ENCODE measurements at places on chromosomes 13 and 19.

- no peak for DNase-seq
Measured at GRCh38 chr19:56678205-56678604, 6.6 kb upstream of the ZNF835 start.

DNA sequence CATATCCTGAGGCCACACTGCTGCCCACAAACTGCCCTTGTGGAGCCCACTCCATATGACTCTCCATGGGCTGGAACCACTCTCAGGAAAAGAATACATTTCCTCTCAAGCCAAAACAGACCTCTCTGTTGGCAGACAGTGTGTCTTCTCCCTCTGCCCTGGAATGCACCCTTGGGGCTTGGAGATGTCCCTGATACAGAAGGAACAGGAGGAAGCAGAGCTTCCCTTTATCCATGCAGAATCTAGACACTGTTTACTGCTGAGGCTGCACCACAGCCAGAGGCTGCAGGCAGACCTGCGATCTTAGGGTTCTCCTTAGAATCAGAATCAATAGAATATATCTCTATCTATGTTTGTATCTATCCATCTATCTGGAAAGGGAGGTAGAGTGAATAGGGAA lies 26.8 kb upstream of the CYP4F8 start:
- DNase-seq, result no peak

DNA sequence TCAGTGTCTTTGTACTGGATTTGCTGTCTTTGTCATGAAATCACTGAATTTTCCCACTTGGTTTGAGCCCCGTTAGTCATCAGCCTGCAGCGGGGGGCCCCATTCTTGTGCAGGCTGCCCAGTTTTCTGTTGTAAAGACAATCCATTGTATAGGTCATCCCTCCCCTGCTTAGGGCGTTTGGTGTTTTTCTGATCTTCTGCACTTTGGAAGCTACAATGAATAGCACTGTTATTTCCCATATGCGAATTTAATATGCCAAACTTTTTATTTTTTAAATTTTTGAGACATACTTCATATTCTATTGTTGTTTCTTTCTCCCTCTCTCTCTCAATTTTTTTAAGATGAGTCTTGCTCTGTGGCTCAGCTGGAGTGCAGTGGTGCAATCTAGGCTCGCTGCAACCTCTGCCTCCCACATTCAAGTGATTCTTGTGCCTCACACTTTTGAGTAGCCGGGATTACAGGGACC lies 9.0 kb downstream of the SLC27A1 start:
- no peak for DNase-seq

DNA sequence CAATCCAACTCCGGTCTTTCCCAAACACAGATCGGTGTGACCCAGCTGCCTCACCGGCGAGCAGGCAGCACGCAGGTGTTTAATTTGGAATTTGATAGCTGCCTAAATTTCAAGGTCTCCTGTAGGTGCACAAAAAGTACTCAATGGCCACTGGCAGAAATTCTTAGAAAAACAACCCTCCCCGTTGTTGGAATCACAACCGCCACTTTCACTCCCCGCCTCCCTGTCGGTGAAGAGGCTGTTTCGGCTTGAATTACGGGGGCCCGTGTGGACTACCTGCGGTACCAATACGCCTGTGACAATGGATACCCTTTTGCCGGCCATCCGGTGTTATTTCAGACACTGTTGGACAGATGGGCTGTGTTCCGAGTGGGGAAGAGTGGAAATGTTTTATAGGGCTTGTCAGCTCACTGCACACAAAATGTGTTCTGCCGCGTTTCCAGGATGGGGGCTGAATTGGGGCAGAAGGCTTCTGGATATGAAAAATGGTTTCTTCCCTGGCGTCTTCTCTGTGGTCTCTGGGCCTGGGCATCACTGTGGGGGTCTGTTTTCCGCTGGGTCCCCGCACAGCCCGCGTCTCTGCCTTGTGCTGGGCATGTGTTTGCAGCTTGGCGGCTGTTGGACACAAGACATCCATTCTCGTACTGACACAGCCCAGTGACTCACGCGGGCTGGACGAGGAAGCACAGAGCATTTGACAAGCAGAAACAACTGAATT lies 45.4 kb downstream of the ZIC5 start:
- DNase-seq, result no peak

DNA sequence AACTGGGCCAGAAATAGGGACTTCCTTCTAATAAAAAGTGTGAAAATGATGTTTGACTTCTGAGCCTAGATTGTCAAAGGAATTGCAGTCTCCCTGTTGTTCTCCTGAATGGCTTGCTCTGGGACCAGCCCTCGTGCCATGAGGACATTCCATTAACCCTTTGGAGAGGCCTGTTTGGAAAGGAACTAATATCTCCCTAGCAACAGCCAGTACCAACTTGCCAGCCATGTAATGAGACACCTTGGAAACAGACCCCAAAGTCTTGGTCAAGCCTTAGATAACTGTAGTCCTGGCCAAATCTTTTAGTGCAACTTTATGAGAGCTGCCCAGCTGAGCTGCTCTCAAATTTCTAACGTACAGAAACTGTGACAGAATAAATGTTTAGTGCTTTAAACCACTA lies 8.2 kb upstream of the SIAH3 start:
- DNase-seq, result no peak

GRCh38 chr19:15249972-15250639 lies 17.9 kb upstream of the EPHX3 start:
- no peak for DNase-seq

GRCh38 chr13:113840541-113841352 lies 23.1 kb downstream of the GAS6 start:
- DNase-seq, result no peak

DNA sequence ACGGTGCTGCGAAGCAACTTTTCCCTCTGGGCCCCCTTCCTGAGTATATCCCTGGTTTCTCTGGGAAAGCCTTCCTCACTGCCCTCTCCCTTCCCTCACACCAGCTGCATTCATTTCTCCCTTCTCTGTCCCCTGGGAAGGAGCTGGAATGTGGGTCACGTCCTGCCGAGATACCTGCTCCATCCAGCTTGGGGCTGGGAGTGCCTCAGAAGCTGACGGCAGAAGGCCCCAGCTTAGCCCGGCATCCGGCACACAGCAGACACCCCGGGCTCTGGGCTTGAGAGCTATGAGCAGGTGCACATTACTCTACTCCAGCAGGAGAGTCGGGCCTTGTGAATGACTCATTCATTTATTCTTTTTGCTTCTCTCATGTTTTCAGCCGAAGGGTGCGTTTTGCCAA lies 170.6 kb downstream of the TEX29 start:
- DNase-seq, result no peak

- DNase-seq, result no peak
Measured at GRCh38 chr13:112733112-112733511, 43.3 kb downstream of the ATP11A start.

- no peak for DNase-seq
Measured at GRCh38 chr13:46603165-46603603, 50.2 kb downstream of the LRCH1 start.

DNA sequence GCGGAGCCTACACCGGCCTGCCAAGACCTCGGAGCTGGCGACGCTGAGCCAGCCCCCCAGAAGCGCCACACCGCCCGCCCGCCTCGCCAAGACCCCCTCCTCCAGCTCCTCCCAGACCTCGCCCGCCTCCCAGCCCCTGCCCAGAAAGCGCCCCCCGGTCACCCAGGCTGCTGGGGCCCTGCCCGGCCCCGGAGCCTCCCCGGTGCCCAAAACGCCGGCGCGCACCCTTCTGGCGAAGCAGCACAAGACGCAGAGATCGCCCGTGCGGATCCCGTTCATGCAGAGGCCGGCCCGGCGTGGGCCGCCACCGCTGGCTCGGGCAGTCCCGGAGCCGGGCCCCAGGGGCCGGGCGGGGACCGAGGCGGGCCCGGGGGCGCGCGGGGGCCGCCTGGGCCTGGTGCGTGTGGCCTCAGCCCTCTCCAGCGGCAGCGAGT lies 10.2 kb downstream of the C19orf25 start:
- DNase-seq, result no peak

- no peak for DNase-seq
Measured at GRCh38 chr13:100738176-100738855, 63.7 kb upstream of the TMTC4 start.

- DNase-seq, result no peak
Measured at GRCh38 chr19:7971553-7972520, 28.4 kb upstream of the TIMM44 start.

DNA sequence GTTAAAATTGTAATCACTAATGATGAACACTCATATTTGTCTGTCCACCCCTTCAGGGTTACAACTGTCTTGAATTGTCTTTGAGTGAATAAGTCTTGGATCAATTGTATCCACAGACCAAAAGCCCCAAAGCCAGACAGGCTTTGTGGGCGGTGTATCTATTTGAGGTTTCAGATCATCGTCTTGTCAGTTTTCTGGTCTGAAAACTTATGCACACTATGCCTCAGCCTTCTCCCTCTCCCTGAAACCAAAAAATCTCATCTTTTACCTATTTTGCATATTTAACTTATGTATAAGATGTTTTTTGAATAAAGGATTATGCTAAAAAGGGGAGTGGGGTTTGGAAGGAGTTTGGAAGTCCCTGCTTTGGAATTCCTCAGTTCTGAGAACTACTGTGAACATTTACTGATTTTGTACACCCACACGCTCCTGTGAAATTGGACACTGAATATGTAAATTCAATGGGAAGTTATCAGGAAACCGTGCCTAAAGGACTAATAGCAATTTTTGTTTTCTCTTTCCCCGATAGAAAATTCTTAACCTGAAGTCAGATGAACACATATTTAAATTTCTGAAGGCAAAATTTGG lies 52.1 kb downstream of the DPY19L3 start:
- DNase-seq, result no peak

GRCh38 chr19:27997069-27997468 lies 1215.9 kb downstream of the UQCRFS1 start:
- no peak for DNase-seq

- no peak for DNase-seq
Measured at GRCh38 chr13:84616864-84617263, 734.6 kb upstream of the SLITRK1 start.

DNA sequence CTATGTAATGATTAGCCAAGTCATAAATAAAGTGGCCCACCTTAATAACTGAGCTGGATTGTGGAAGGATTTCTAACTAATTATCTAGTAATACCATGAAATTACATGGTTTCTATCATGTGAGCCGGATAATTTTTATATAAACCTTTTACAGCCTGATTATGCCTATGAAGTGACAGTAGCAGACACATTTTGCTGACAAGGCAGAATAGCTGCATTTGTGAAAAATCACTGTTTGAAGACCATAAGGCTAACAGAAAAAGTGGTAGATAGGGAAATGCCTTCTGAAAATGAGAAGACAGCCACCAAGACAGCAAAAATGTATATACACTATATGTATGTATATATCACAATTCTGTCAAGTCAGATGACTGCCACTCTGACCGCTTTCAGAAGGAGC lies 27.1 kb downstream of the SLITRK5 start:
- DNase-seq, result no peak

GRCh38 chr13:21364357-21364756 lies 94.7 kb downstream of the ZDHHC20 start:
- no peak for DNase-seq

DNA sequence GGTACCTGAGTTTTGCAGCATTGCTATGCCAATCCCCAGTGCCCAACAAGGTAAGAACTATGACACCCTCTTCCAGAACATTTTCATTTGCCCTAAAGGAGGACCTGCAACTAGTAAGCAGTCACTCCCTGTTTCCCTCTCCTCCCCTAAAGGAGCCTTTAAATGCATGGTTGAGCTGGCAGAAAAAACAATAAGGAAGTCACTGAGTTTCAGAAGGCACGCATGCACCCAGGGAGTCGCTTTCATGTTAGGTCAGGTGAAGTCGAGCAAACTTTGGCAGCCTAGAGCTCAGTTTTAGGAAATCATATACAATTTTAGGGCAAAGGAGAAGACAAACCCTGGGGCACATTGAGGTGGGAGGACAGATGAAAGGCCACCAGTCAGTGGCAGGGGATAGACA lies 11.8 kb downstream of the NLRP11 start:
- DNase-seq, result no peak

- DNase-seq, result no peak
Measured at GRCh38 chr19:18205200-18205892, 1.5 kb upstream of the RAB3A start.

- DNase-seq, result no peak
Measured at GRCh38 chr13:113423520-113424163, 29.6 kb downstream of the ADPRHL1 start.

- DNase-seq, result no peak
Measured at GRCh38 chr13:33072282-33072681, 56.1 kb downstream of the KL start.

- no peak for DNase-seq
Measured at GRCh38 chr19:52722062-52723003, 12.5 kb downstream of the ZNF611 start.

- no peak for DNase-seq
Measured at GRCh38 chr13:19053561-19053960, 128.1 kb downstream of the TUBA3C start.

DNA sequence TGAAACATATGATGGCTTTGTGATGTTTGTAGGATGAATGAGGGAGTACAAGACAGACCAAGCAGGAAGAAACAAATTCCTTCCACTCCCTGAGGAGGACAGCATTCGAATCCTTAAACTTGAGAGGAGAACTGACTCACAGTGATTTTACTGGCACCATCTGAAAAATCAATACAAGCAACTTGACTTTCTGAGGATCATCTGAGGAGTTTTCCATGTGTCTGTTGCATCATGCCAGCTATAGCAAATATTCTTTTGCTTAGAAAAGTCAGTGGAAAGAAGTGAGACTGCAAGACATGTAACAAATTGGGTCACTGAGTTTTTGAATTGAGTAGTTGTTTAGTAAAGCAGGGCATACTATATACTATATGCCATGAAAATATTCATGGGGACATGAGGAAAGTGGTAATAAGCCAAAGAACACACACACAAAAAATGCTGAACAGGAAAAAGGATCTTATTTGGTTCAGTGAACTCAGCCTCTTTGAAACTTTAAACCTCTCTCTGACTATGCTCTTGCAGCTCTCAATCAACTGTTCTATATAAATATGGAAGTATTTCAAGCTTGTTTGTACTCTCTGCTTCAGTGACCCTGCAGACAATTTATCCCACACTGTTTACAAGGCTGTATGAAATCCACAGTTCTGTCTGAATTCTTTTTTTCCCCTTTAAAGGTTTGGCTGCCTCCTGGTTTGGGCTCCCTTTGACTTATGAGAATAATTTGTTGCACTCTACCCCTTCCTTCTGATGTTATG lies 35.5 kb downstream of the SERTM1 start:
- no peak for DNase-seq

- DNase-seq, result no peak
Measured at GRCh38 chr13:33931397-33932311, 113.7 kb downstream of the RFC3 start.

DNA sequence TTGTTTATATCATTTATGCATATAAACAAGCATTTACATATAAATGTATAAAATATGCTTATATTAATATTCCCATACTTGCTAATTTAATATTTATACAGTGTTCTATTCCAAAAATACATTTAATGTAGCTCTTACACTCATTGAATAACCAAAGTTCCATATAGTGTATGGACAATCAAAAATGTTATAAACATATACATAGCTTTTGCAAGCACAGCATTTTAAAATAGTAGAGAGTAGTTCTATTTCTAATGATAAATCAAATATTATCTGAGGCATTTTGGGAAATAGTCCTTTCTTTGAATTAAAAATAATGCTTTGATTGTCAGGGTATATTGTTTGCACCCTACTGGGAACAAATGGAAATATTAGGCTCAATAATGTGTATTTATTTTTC lies 22.5 kb upstream of the COG6 start:
- no peak for DNase-seq
